Activated T-cell treated with anti-CD3 and anti-CD28 coated beads for 1 hour (primary cell): ENCODE measurements at places on chromosomes 6 and 20.

DNA sequence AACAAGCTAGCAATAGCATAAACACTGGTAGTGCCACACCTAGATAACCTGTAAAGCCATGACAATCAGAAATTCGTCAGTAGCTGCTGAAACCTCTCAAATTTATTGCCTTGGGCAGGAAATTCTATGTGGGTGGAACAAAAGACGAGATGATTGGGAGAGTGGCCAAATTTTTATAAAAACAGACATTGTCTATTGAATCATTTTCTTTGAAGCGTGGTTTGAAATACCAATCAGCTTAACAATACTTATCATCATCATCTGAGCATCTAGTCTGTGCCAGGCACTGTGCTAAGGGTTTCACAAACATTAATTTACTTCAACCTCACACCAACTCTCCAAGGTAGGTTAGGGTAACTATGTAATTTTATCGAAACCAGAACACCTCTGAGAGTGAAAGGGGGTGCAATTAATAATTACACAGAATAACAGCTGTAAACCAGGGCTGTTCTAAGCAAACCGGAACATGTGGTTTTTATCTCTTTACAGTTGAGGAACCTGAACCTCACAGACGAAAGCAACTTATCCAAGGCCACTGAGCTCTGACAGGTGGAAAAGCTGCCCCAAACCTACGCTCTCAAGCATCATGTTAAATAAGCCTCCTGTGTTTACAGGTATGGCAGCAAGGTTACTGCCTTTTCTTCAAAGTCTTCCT is 43.4 kb downstream of the NHSL1 start:
- no peak for DNase-seq

DNA sequence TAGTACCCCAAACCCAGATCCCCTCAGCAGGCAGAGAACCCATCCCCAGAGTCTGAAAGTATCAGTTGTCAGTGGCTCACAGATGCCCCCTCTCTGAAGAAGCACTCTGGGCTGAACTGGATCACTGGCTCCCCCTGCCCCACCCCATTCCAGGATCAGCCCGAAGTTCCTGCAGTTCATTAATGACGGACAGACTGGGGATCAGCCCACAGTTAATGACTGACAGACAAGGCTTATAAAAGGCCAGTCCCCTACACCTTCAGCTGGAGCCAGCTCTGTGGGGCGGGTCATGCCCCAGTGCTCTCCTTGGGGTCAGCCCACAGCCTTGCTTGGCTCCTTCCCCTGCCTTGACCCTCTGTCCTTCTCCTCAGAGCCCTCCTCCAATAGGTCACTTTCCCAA is 21.7 kb downstream of the KIAA1755 start:
- DNase-seq: no peak

GRCh38 chr6:72770959-72771358 is 149.1 kb downstream of the KCNQ5 start:
- no peak for DNase-seq

DNA sequence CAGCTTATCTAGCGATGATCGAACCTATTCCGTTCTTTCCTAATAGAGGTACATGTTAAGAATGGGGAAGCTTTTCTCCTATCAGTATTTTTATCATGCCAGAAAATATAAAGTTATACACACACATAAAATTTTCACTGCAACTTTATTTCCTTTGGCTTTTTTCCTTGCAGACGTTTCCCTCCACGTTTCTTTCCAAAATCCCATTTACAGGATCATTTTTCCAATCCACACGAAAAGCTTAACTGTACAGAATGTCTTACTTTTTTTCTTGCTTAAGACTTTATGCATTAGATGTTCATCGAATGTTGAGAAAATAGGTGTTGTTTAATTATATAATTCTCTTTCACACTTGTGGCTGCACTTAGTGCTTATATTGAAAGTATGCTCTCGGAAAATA is 62.9 kb upstream of the HDGFL1 start:
- DNase-seq: no peak

GRCh38 chr20:11905460-11906179 is 12.1 kb upstream of the BTBD3 start:
- no peak for DNase-seq

- no peak for DNase-seq
Measured at GRCh38 chr6:24149296-24149695, 23.3 kb downstream of the NRSN1 start.

DNA sequence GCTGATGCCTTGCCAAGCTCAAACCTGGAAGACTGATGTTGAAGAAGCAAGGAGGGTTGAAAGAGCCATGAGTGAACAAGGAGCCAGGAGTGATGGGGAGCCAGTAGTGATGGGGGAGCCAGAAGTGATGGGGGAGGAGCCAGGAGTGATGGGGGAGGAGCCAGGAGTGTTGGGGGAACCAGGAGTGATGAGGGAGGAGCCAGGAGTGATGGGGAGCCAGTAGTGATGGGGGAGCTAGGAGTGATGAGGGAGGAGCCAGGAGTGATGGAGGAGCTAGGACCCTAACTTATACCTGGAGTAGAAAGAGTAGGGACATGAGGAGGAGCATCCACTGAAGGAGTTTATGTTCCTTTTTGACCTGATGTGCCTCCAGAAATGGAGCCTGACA is 14.6 kb upstream of the CD93 start:
- no peak for DNase-seq

DNA sequence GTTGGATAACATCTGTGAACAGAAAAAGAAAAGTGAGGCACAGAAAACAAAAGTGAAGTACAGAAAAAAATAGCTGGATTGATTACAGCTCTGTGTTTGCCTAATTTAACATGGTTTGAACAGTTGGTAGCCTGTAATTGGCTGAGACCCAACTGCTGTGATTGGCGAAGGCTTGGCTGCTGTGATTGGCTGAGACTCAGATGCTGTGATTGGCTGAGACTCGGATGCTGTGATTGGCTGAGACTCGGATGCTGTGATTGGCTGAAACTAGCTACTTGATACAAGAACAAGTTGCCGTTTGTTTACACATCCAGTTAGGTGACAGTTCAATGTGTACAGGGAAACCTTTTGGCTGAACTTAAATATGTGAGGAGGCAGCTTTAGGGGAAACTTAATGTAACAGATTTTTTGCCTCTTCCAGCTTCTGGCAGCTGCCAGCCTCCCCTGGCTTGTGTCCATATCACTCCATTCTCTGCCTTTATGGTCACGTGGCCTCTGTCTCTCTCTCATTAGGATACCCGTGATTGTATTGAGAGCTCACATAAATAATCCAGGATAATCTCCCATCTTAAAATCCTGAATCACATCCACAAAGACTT is 223.4 kb upstream of the FOXA2 start:
- DNase-seq: no peak

DNA sequence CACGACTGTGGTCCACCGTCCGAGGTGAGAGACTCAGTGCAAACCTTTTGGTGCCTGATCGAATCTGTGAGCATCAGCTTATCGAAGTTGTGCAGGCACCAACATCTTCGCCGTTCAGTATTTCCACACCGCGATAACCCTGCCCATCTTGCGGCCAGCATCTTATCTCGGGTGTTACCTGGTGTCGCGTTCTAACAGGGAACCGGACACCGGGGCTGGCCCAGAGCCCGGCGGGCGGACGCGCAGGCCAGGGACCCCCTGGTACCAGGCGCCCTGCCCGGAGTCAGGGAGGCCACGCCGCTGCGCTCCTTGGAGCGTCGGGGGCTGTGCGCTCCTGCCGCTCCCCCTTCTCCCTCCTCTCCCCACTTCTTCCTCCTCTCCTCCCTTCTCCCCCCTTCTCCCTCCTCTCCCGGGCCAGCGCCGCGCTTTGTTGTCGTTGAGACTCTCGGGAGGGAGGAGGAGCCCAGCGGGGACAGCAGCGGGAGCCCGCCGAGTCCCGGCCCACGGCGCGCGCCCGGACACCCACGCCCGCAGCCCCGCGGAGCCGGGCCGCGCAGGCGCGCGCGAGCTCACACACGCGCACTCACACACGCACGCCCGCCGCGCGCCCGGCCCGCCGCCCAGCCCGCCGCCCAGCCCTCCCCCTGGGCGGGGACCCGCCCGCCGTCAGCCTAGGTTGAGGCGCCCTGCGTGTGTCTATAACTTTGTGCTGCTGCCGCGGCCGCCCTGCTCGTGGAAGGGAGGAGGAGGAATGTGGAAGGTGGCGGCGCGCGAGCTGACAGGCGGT is 1.4 kb upstream of the FOXO3 start:
- peak; percentile 82 for DNase-seq

GRCh38 chr20:49427751-49428518 is 54.5 kb downstream of the KCNB1 start:
- no peak for DNase-seq
